Left lung (tissue), 14 donors: ENCODE measurements at places on chromosomes 1 and 21. TPM values are rescaled to one million over a fixed set of nuclear protein-coding genes. Genes with fewer than 3 reads are reported as not detected.

GRCh38 chr1:78843111-78843510, 163.4 kb downstream of the ADGRL4 start:
- DNase-seq = no peak

NMNAT2 gene
- 1.4 TPM for polyA plus RNA-seq

- peak; percentile 32 for DNase-seq
Measured at GRCh38 chr21:33640697-33641351, 717 bp downstream of the CRYZL1 start.

DNA sequence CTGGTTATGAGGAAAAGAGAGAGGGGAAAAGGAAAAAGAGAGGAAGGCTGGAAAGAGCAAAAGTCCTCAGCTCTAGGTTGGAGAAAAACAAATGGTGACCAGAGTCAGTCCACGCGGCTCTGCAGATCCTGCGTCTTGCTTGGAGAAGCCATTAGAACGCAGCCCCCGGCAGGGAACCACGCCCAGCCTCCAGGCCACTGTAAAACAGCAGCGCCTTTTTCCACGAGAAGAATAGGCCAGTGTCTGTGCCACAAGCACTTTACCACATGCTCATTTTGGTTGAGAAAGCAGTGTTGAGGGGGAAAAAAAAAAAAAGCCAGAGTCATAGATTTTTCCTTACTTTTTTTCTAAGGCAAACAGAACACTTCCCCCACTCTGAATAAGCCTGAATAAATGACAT, 846.9 kb upstream of the ADAMTS5 start:
- no peak for DNase-seq

DNA sequence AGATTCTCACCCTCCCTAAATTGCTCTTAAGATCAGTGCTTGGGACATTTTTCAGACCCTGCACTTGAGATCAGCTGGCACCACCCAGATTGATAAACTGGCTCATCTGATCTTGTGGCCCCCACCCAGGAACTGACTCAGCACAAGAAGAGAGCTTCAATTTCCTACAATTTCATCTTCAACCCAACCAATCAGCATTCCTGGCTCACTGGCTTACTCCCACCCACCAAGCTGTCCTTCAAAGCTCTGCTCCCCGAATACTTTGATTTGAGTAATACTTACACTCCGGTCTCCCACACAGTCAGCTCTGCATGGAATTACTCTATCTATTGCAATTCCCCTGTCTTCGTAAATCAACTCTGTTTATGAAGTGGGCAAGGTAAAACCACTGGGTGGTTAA, 461.9 kb upstream of the RGS18 start:
- DNase-seq = no peak
